ENCODE measurements at places on chromosomes 4 and X.

GRCh38 chr4:72136429-72136828 lies 104.6 kb downstream of the NPFFR2 start:
- DNase-seq, result no peak

DNA sequence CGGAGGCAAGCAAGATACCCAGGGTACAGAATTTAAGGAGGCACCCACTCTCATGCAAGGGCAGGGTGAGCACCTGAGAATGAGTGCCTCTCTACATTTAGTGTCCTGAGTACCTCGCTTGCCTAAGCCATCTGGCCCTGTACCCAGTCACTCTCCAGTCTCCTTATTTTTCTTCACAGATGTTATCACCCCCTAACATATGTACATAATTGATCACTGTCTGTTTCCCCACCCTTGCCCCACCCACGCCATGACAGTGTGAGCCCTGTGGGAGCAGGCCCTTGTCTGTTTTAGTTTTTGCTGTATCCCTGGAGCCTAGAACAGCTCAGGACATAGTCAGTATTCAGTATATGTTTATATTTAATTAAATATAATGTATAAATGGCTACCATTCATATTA lies 113.6 kb downstream of the SPRY1 start:
- no peak for DNase-seq

DNA sequence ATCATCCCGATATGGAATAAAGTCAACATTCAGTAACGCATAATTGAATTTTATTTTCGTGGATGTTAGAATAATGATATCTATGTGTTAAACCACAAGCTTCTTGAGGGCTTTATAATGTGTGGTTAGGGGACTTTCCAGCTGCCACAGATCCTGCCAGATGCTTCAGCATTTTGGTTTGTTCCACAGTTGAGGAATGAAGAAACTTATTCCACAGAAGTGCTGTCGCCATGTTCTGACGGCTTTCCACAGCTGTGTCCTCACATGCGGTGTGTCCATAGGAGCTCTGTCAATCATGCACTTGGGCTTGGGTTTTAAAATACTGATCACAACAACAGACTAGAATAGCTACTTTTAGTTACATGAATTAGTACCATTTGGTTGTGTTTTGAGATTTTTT lies 411.9 kb downstream of the TRIML1 start:
- DNase-seq, result no peak

DNA sequence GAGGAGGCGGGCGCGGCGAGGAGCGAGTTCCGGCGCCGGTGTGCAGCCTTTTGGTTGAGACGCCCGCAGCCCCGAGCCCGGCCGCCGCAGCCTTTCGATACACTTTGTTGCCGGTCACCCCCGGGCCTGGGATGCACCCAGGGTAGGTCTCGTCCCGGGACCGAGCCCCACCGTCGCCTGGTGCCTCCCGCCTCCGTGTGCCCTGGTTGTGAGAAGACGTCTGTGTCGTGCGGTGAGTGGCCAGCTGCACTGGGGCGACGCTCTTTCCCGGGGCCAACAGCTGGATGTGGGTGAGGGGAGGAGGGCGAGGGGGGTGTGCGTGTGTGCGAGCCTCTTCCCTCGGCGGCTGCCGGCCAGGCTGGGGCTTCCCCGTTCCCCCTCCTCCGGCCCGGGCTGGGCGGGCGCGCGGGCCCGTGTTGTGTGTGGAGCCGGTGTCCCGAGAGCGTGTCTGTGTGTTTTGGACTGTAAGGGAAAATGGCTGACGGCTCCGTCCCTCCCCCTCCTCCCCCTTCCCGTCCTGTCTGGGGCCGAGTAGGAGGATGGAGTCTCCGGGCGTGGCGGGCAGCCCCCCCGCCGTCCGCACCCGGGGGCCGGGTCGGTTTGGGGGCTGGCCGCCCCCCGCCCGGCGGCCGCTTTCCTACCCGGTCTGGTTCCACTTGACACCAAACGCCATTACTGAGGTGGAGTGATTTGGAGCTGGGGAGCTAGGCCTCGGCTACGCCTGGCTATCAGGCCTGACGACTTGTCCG lies 807 bp downstream of the USP9X start:
- DNase-seq, result peak; percentile 58

- peak; percentile 7 for DNase-seq
Measured at GRCh38 chr4:157204634-157205244, 15.8 kb upstream of the GRIA2 start.

DNA sequence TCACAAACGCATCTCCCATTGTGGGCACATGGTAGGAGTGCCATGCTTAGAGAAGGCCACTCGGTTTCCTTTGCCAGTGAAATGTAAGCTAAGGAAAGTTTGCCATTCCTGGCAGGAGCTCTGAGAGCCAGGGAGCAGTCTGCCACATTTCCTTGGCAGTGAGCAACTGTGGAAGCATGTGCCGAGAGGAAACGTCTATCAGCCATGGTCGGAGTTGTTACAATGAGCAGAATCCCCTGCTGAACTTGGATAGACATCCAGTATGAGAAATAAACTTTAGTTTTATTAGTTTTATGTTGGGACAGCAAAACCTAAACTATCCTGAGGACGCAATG lies 51.1 kb downstream of the ENOPH1 start:
- no peak for DNase-seq

DNA sequence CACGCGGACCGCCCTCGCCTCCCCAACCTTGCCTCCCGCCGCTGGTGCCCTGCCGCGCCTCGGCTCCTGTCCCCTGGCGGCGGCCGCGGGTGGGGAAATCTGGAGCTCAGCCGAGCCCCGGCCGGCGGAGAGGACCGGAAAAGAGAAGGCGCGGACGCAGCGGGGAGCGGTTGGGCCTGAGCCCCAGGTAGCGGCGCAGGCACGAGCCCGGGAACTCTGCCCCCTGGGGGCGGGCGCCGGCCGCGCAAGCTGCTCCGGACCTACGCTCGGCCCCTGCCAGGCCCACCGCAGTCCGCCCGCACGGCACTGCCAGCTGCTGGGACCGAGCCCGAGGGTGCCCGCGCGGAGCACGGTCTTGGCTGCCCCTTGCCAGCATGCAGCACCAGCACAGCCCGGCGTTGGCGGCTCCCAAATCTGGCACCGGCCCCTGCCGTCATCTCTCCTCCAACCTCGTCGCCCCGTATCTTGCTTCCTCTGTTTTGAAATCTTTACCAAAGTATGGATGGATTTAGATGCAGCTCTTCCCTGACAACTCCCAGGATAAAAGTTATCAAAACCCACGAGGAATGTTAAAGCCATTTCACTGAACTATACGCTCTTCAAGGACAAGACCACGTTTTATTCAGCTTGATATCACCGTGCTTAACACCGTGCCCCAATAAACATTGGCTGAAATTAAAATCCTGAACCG lies at the start of gene PRSS12:
PRSS12 (minus strand) TSS at position 161 of the 691 bp plus-strand sequence. CDS start 283 bp downstream, outside the sequence.
- peak; percentile 70 for DNase-seq

DNA sequence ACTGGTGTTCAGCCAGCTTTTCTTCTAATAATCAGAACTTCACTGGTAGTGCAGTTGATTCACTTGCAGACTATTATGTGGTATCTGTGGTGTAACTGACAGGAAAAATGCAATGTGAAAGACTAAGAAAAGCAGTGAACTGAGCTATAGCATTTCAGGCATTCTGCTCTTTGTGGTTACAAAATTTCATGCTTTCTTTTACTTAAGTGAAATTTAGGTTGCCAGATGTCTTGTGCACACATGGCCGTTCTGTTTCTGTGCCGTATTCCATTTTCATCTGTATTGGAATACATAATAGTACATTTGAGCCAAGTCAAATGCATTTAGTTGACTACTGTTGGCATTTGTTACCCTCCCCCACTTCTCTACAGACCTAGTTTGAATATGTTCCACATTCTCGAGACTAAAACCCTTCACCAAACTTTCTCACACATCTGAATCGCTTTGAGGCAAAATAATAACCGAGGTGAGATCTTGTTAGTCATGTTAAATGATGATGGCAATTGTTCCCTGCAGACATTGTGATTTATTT lies 8.2 kb downstream of the RTL3 start:
- peak; percentile 77 for DNase-seq

DNA sequence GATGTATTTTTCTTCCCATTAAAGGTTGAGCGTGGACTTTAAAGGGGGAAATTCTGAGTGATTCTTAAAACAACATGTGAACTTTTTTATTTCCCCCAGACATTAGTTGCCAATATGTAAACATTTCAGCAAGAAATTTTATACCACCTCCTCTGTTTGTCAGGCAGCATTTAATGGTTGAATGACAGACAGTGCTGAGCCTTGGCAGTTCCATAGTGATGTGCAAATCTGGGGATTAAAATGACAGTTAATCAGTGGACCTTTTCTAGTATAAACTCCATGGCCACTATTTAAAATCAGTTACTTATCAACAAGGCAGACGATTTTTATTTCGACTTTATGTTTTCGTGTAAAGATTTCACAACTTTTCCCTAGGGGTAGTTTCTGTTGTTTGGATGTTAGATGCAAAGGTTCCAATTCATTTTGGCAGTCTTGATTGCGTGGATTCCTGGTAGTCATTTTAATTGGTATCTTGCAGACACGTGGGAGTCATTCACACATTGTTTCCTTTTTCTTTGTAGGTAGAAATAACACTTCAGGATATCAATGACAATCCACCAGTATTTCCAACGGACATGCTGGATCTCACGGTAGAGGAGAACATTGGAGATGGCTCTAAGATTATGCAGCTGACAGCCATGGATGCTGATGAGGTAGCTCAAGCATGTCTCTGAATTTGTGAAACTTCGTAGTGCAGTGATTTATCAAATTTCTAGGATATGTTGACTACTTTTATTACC lies 83.7 kb downstream of the FAT4 start:
- no peak for DNase-seq

- DNase-seq, result no peak
Measured at GRCh38 chr4:115944146-115944905, 830.9 kb upstream of the NDST4 start.

DNA sequence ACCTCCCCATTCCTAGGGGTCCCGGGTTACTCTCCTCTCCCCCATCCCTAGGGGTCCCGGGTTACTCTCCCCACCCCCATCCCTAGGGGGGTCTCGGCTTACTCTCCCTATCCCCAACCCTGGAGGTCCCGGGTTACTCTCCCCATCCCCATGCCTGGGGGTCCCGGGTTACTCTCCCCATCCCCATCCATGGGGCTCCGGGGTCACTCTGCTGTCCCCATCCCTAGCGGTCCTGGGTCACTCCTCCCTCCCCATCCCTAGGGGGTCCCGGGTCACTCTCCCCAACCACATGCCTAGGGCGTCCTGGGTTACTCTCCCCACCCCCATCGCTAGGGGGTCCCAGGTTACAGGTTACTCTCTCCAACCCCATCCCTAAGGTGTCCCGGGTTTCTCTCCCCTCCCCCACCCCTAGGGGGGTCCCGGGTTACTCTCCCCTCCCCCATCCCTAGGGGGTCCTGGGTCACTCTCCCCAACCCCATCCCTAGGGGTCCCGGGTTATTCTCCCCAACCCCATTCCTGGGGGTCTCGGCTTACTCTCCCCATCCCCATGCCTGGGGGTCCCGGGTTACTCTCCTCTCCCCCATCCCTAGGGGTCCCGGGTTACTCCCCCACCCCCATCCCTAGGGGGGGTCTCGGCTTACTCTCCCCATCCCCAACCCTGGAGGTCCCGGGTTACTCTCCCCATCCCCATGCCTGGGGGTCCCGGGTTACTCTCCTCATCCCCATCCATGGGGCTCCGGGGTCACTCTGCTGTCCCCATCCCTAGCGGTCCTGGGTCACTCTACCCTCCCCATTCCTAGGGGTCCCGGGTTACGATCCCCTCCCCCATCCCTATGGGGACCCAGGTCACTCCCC lies 821 bp downstream of the ASMTL start:
- no peak for DNase-seq

- DNase-seq, result no peak
Measured at GRCh38 chrX:129597905-129598304, 56.9 kb downstream of the APLN start.

DNA sequence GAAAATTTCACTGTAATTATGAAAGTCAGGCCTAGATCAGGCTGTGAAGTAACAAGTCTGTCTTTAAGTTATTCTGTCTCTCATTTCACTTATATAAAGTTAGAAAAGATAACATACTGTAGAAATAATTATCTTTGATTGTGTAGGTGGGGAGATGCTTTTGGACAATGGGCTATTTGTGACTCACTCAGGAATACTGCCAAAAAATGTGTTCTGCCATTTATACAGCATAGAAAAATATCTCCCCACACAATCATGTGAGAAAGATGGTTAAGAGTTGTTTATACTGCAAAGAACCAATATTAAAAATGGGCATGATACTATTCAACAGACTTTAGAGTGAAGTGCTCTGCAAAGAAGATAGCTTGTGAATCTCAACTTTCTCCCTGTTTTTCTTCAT lies 95.0 kb upstream of the GABRA2 start:
- DNase-seq, result no peak

DNA sequence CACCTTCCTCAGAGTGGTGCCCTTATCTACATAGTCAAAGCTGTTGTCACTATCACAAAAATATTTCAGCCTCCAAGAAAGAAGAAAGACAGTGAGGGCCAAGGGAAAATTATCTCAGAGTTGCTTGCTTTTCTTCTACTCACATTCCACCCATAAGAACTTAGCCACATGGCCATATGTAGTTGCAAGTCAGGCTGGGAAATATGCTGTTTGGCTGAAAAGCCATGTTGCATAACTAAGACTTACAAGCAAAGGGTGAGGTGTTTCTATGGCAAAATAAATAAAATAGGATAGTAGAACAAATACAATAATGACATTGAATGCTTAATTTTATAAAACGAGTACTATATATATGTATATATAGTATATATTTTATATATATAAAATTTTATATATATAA lies 365.9 kb upstream of the PABPC4L start:
- DNase-seq, result no peak

- DNase-seq, result peak; percentile 63
Measured at GRCh38 chr4:123380728-123381716, 15.6 kb upstream of the SPRY1 start.

DNA sequence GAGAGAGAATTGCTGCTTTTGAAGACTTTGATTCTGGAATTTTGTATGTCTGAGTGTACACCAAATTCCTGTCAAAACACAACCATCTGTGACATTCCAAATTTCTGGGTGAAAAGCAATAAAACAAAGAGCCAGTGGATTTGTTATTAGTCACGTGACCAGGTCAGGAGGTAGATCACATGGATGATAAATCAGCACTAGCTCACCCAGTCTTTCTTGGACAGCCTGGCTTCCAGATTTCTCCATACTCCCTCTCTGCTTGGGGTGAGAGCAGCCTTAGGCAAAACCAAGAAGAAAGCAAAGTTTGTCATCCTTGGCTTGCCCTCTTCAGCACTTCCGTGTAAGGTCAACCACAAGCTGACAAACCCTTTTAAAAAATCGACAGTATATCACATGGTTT lies 194.2 kb downstream of the CLCN4 start:
- no peak for DNase-seq
